ENCODE measurements at places on chromosomes 16 and 17.
A peak's percentile ranks its signal among the peaks of the same experiment; 100 is the strongest.

DNA sequence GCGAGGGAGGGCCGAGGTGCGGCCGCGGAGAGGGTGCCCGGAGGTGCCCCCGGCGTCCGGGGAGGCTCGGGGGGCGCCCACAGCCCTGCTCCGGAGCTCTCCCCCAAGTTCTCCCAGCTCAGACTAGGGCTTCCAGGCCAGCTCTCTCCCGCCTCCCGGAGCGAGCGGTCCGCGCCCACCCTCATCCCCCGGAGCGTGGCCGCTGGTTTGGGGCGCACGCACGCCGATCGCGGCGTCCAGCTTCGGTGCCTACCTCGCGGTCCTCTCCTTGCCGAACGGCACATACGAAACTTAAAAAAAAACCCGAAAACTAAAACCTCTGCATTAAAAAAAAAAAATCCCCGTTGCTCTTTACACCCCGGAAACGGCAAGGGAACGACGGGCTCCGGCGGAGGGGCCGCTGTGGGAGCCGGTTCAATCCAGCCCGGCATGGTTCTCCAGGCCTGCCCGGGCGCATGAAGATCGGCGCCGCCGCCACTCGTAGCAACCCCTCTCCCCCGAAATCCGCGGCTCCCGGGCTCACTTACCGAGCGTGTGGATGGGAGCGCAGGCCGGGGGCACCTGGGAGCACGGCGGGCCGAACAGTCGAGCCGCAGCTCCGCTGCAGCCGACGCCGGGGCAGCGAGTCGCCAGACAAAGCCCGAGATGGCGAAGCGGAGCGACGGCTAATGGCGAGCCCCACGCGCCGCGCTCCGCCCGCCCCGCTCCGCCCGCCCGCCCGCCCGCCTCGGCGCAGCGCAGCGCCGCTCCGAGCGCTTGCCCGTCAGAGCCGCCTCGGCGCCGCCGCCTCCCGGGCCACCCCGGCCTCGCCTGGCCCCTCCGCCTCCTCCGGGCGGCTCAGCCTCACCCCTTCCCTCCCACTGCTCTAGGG, 973 bp upstream of the UBTF start:
- DNase-seq, result peak; percentile 83

GRCh38 chr16:5064915-5065314, 841 bp downstream of the C16orf89 start:
- no peak for DNase-seq

- no peak for DNase-seq
Measured at GRCh38 chr16:76483307-76483909, 206.2 kb downstream of the CNTNAP4 start.

DNA sequence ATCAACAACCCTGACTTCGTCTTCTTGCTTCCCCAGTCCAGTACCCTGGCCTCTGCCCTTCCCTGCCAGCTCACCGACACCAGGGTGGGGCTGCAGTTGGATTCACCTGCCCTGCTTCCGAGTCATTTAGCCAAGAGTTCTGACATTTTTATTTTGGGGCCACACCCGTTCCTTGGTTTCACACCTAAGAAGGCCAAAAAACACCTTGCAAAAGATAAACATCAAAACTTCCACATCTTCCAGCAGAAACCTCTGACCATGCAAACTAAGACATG, 41.8 kb upstream of the GFOD2 start:
- no peak for DNase-seq

DNA sequence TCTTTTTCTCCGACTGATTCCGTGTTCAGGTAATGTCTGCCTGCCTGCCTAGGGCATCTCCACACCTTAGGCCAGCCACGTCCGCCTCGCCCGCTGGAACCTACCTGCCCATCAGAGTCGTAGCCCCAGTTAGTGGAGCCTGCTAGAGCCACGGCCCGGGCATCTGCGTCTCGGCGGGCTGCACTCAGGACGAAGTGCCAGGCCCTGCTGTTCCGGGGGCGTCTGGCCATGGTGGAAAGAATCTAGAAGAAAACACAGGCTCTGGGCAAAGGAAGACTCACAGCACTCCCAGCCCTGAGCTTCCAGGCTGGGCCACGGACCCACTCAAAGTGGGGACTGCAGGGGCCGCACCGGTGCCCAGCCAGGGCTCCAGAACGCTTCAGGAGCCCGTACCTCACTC, 1.1 kb downstream of the SPSB3 start:
- DNase-seq, result no peak

- no peak for DNase-seq
Measured at GRCh38 chr16:17965133-17965900, 371.2 kb downstream of the NPIPA8 start.

- no peak for DNase-seq
Measured at GRCh38 chr16:65727534-65728137, 605.8 kb upstream of the CDH11 start.

- DNase-seq, result no peak
Measured at GRCh38 chr16:89287777-89288576, 70.5 kb downstream of the ZNF778 start.

GRCh38 chr16:85998868-85999729, 100.1 kb downstream of the IRF8 start:
- DNase-seq, result no peak

- DNase-seq, result no peak
Measured at GRCh38 chr16:74769586-74770190, 4.9 kb downstream of the FA2H start.

DNA sequence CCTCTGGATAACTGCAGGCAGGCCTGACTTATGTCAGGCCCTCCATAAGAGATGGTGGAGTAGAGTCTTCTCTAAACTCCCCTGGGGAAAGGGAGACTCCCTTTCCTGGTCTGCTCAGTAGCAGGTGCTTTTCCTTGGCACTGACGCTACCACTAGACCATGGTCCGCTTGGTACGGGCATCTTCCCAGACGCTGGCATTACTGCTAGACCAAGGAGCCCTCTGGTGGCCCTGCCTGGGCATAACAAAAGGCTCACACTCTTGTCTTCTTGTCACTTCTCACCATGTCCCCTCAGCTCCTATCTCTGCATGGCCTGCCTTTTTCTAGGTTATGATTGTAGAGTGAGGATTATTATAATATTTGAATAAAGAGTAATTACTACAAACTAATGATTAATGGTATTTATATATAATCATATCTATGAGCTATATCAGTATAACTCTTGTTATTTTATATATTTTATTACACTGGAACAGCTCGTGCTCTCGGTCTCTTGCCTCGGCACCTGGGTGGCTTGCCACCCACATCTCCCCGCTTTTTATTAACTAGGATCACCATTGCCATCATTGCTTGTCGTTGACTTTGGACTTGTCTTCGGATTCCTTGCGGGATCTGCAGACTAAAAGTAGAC, 59.8 kb upstream of the ARL4D start:
- DNase-seq, result no peak

DNA sequence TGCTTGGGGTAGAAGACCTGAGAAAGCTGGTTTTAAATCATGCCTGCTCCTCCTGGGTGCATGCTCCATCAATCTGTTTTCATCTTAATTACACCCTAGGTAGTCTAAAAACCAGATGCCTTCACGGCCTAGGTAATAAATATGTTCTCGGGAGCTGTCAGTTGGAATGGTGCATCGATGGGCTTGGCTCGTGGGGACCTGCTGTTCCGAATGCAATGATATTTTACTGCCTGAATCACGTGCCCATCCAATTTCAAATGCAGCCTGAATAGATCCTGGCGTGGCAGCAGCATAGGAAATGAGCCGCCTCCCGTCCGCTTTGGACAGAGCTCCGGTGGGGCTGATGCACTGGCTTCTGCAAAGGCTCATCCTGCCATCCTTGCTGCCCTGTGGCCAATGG, 18.8 kb upstream of the FAAP100 start:
- DNase-seq, result no peak

GRCh38 chr16:84482001-84482891, 22.2 kb downstream of the MEAK7 start:
- DNase-seq, result no peak

DNA sequence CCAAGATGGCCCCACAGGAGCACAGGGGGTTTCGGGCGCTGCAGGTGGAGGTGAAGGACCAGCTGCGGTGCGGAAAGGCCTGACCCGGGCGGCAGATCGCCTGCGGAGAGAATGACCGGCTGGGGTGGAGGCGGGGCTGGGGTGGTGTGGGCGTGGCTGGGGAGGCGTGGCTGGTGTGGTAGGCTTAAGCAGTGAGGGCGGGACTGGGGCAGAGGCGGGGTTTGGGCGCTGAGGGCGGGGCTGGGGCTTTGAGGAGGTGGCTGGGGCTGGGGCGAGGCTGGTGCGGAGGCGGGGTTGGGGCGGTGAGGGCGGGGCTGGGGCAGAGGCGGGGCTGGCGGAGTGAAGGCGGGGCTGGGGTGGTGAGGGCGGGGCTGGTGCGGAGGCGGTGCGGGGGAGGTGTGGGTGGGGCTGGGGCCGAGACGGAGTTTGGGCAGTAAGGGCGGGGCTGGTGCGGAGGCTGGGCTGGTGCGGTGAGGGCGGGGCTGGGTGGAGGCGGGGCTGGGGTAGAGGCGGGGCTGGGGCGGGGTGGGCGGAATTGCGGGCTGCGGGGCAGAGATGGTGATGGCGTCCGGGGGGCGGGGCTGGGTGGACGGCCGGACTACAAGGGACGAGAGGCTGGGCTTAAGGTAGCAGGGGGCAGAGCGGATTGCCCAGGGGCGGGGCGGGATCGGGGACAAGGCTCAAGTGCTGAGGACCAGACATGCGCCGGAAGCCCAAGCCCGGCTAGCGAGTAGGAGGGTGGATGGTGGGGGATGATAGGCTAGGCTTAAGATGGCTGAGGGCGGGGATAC, 9.9 kb upstream of the GSDMA start:
- DNase-seq, result peak; percentile 98

- no peak for DNase-seq
Measured at GRCh38 chr17:73391331-73392265, 79.8 kb upstream of the CDC42EP4 start.

GRCh38 chr17:65294181-65294719, 157.1 kb downstream of the RGS9 start:
- peak; percentile 89 for DNase-seq

- DNase-seq, result no peak
Measured at GRCh38 chr16:60731329-60732050, 1304.7 kb downstream of the CDH8 start.

DNA sequence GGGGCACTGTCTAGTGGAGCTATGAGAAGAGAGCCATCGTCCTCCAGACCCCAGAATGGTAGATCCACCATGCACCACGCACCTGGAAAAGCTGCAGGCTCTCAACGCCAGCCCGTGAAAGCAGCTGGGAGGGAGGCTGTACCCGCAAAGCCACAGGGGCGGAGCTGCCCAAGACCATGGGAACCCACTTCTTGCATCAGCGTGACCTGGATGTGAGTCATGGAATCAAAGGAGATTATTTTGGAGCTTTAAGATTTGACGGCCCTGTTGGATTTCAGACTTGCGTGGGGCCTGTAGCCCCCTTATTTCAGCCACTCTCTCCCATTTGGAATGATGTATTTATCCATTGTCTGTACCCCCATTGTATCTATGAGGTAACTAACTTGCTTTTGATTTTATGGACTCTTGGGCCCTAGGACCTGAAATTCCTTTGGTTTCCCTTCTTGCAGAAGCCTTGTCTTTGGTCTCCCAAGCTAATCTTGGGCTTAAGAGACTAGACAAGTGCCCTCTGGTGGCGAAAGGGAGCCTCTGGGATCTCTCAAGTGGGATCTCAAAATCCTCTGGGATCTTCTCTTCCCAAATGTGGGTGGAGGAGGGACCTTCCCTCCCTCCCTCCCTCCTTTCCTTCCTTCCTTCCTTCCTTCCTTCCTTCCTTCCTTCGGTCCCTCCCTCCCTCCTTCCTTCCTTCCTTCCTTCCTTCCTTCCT, 58.2 kb upstream of the HAPSTR1 start:
- peak; percentile 76 for DNase-seq

GRCh38 chr17:38460082-38460715, 31.9 kb downstream of the ARHGAP23 start:
- DNase-seq, result no peak

- no peak for DNase-seq
Measured at GRCh38 chr16:26976873-26977272, 89.9 kb upstream of the C16orf82 start.

DNA sequence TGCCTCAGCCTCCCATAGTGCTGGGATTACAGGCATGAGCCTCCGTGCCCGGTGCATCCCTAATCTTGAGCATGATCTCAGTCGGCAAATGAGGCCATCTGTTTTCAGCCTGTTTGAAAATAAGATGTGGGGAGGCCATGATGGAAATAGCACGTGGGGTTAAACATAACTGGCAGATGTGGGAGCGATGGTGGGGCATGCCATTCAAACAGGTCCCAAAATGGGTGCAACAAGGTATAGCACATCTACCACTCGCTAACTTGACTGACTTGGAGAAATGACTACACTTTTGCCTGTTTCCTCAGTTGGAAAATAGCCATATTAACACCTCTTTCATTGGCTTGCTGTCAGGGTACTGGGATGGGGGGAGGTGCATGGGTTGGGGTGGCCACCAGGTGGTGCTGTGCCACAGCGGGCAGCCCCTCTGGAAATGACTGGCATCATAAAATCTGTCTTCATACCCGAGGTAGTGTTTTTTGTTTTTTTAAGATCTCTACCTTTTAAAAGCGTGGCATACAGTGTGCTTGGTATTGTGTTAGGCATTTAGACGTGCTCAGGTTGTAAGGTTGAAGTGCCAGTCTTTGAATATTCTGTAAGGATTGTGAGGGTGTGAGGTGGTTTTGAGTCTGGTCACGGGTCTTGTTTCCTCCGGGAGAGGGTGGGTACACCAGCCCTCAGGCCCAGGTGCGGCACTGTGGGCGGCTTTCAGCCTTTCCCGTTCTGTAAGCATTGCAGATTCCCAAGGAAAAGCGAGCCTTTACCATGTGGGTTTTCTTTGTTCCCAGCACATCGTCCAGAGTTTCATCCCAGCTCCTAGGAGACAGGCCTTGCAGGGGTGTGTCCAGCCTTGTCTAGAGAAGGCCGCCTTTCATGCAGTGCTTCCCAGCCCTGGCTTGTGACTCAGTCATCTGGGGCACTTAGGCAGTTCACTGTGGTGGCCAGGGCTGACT, 2.9 kb upstream of the TTYH2 start:
- DNase-seq, result peak; percentile 87

GRCh38 chr16:86893506-86893905, 315.2 kb downstream of the FOXL1 start:
- no peak for DNase-seq

DNA sequence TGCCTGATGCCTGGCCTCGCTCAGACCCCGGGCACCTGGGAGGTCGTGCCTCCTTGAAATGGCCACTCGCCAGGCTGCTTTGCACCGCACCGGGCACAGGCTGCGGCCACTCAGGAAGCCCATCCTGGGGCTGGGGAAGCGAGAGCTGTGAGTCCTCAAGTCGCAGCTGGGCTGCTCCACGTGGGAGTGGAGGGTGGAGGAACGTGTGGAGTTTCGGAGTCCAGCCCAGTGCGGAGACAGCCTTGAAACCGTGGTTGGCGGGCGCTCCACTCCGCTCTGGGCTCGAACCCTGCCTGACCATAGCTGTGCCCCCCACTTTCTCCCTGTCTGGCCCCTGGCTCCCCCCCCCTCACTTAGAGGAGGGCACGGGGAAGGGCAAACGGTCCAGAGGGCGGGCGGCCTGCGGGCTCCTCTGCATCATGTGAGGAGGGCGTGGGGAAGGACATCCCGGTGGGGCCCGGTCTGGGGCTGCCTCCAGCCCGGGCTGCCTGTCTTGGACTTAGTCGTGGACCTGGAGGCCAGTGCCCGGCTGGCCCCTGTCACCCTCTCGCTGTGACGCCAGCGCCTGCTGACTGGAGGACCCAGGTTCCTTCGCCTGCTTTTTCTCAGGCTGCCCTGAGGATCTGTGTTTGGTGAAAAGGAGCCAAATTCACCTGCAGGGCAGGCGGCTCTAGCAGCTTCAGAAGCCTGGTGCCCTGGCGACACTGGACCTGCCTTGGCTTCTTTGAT, 2.5 kb downstream of the UBE2I start:
- DNase-seq, result peak; percentile 50
